ENCODE measurements at places on chromosomes 16 and 17.

- no peak for DNase-seq
Measured at GRCh38 chr17:63132459-63132911, 166.4 kb downstream of the TANC2 start.

GRCh38 chr17:1053661-1054360 is 56.9 kb downstream of the TIMM22 start:
- no peak for DNase-seq

- DNase-seq, result no peak
Measured at GRCh38 chr16:86707171-86707570, 128.8 kb downstream of the FOXL1 start.

GRCh38 chr16:578870-579405 is 9.2 kb downstream of the PIGQ start:
- peak; percentile 85 for DNase-seq

GRCh38 chr17:76718516-76718915 is 7.8 kb upstream of the MXRA7 start:
- no peak for DNase-seq

DNA sequence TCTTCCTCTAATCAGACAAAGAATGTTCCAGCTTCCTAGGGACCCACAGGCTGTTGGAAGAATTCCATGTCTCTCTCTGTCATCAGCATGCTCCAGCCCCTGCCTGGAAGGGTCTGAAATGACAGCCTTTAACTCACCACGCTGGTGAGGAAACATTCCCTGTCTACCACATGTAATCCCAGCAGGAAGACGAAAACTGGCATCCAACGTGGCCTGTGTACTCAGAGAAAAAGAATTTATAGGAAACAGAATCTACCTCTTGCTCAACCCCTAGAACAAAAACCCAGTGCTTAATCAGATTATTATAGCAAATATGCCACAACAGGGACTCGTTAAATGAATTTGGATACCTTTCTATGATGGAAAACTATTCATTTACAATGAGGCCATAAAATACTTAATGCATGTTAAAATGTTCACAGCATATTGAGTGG is 147.3 kb upstream of the FOXF1 start:
- no peak for DNase-seq

DNA sequence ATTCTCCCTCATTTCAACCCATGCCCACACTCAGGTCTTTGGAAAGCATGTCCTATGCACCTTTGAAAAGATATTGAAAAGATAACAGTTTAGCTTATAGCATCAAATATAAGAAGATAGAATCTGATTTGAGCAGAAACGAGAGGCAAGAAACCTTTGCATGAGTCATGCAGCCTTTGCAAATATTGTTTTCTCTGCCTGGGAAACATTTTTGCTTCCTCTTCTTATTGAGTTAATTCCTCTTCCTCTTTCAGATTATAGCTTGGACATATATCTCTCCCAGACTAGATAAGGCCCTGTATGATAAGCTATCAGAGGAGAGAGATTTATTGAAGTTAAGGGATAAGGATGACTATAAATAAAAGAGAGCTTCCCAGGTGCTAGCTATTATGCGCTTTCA is 46.1 kb upstream of the KCNJ2 start:
- no peak for DNase-seq

DNA sequence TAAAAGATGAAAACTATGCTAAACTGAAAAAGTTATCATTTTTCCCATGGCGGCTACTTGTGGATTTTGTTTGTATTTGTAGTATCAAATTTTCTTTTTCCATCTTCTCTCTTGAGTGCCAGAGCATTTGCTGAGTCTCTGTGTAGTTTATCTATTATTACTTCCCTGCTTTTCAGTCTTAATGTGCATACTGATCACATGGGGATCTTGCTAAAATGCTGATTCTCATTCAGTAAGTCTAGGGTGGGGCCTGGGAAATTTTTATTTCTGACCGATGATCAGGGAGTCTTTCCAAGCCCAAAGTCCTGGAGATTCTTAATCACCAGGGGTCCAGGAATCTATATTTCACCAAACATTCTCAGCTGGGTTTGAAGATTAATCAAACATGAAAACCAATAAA is 189.0 kb upstream of the GOT2 start:
- no peak for DNase-seq

GRCh38 chr16:58498341-58499091 is 1.4 kb upstream of the NDRG4 start:
- DNase-seq, result no peak

All from NAMALWA (cell line).